ENCODE measurements at places on chromosomes 11 and 22.

- DNase-seq, result no peak
Measured at GRCh38 chr22:44555046-44555445, 57.0 kb upstream of the RTL6 start.

DNA sequence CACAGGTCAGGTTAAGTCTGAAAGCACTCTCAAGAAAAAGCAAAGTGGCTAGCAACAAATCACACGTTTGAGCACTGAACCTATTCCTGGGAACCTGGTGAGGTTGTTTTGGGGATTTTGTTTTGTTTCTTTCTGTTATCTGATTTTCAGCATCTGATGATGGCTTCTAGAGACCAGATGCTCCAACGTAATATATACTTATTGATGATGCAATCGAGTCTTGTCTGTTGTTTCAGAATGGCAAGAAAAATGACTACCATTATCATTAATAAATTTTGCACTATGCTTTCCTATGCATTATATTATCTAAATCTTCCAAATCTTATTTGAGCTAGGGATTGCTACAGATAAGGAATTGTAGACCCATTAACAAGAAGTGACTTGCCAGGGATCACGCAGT lies 312.3 kb upstream of the FAT3 start:
- DNase-seq, result no peak

DNA sequence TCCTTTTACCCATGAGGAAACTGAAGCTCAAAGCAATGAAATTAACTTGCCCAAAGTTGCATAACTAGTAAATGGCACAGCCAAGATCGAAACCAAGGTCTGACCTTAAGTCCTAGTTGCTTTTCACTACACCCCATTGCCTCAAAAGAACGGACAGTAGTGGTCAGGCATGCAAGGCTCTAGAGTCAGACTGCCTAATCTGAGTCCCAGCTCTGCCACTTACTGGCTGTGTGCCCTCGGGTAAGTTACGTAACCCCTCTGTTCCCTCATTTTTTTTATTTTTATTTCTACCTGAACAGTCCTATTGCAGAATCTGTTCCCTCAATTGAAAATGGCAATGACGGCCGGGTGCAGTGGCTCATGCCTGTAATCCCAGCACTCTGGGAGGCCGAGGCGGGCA lies 9.6 kb downstream of the CYB561A3 start:
- no peak for DNase-seq

DNA sequence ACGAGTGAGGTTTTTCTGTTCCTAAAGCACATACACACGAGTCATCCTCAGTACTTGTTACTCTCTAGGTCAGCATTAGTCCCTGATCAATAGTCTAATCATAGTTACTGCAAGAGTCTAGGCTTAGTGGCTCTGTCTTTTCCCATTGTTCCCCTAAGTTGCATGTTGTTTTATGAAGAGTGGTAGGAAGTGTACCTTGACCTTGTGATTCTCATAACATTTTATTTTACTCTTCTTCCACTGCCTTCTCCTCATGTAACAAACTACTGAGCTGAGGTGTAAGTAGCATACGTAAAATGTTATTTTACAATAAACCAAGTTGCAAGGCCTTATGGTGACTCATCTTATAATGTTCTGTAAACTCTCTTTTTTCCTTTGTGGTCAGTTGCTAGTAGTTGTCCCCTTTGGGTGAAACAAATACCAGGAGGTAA lies 15.0 kb downstream of the METTL15 start:
- no peak for DNase-seq

GRCh38 chr11:45105984-45106375 lies 40.5 kb upstream of the PRDM11 start:
- DNase-seq, result no peak

DNA sequence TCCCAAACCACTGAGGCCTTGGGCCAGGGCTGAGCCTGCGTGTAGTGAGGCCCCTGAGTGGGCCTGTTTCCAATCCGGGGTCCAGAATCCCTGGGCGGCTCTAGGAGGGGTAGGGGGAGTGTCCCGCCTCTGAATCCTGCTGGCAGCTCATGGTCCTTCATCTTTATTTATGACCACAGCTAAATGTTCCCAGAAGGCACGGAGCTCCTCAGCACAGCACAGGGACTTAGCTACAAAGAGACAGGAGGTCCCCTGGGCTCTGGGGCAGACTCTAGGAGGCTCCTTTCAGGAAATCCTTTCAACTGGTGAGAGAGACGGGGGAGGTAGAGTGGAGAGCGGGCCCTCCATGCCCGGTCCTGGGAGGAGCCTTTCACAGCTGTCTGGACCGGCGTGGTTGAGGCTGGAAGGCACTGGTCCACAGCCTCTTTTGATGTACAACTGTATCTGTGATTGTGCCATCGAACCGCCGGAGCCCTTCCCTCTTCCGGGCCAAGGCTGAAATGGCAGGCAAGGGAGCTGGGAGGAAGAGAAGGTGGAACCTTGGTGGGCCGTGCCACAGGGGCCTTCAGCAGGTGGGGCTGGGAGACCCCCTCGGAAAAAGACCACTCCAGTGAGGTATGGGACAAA lies 46.8 kb downstream of the SCUBE1 start:
- DNase-seq, result no peak

GRCh38 chr11:70628855-70629844 lies 230.8 kb downstream of the CTTN start:
- no peak for DNase-seq

DNA sequence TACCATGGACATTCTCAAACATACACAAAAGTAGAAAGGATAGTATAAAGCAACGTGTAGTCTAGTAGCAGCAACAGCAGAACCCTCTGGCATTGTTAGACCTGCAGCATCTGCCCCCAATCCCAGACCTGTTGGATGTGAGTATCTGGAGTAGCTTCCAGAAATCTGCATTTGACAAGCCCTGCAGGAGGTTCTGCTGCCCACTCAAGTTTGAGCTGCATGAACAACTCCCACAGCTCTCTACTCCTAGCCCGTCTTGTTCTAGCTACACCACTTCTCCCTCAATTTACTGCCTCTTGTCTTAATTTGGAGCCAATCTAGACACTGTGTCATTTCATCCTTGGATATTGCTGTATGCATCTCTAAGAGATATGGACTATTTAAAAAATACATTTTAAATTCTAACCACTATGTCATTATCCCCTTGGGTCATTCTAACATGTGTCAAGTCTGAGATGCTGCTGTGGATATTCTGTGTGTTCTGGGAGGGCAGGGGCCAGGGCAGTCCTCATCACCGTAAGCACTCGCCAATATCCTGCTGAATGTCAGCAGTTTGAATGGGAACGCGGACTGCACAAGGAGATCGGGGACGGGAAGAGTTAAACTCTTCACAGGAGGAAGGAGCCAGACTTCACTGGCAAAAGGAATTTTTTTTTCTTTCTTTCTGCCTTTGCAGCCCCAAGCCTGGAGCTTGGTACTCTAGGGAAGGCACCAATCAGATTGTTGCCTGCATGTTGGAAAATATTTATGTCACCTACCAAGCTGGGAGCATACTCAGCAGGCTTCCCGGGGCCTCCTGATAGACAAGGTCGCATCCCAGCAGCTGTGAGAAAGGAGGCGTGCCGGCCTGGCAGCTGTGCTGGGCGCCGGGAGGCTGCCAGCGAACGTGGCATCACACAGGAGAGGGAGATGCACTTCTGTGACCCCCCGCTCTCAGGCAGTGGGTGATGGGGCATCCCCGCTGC lies 429.0 kb downstream of the MIAT start:
- DNase-seq, result no peak

- no peak for DNase-seq
Measured at GRCh38 chr22:28344918-28345703, 334.5 kb downstream of the TTC28 start.

- no peak for DNase-seq
Measured at GRCh38 chr11:128688896-128689546, 4.9 kb upstream of the FLI1 start.

- DNase-seq, result no peak
Measured at GRCh38 chr22:24894220-24894975, 52.1 kb downstream of the LHFPL7 start.

DNA sequence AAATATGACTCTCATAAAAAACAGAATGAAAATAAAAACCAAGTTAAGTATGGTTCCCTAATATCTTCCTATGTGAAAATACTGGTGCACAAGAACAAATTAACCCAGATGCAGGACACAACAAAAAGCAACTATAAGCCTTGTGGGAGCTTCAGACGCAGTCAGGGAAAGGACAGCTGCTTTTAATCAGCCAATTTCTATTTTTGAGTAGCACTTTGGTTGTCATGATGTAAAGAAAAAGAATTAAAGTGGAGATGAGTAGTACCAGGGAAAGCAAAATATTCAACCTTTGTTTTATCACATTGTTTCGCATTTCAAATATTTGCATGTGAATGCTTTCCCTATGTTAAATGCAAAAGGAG lies 339.9 kb downstream of the SOX6 start:
- DNase-seq, result no peak

GRCh38 chr11:80727315-80727714 lies 1286.5 kb upstream of the TENM4 start:
- DNase-seq, result no peak
